ENCODE measurements at places on chromosomes 7 and 10. TPM values are rescaled to one million over a fixed set of nuclear protein-coding genes. Genes with fewer than 3 reads are reported as not detected.

DNA sequence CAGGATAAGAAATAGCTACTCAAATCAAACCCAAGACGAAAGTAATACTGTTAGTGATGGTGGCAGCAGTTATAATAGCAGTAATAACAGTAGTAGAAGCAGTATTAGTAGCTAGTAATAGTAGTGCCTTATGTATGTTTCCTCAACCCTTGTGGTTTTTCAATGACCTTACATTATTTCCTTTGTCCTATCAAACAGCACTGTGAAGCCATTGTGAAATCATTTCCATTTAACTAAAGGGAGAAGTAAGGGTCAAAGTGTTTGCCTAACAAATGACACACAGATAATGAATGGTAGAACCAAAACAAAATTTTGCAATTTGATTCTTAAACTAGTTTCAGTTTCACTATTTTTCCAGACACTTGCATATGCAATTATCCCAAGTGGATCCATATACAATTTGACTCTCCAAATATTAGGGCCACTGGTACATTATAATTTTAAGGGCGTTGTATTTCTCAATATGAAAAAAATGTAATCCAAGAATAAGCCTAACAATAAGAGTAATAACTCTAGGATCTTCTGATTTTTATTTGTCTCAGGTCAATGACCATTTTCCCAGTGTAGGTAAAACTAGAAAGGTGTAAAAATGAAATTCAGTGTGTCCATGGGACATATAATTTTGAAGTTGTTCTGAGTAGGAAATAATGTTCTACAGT is 33.7 kb upstream of the TMEM26 start:
- DNase-seq, result peak; percentile 19

Gene ZNF467
- total RNA-seq, result not detected

GRCh38 chr10:31664803-31665202 is 263.8 kb downstream of the ARHGAP12 start:
- DNase-seq, result no peak

DNA sequence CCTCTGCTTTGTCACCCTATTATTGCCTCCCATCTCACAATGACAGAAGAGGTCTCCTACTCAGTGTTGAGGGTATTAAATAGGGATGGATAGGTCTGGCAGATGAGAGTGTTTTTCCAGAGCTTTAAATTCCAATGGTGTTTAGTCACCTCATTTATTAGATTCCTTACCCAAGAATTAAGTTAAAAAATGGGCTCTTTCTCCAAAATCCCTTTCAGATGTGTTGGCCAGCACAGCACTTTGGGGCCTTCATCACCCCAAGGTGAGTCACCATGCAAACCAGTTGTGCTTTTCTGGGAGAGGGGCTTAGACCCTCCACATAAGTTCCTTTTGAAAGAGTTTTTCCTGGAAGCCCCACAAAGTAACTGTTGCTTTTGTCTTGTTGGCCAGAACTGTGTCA is 78.4 kb downstream of the CYP26A1 start:
- DNase-seq, result peak; percentile 86

Gene FAM25G
- not detected for total RNA-seq

Gene GBX1
- total RNA-seq, result not detected

DNA sequence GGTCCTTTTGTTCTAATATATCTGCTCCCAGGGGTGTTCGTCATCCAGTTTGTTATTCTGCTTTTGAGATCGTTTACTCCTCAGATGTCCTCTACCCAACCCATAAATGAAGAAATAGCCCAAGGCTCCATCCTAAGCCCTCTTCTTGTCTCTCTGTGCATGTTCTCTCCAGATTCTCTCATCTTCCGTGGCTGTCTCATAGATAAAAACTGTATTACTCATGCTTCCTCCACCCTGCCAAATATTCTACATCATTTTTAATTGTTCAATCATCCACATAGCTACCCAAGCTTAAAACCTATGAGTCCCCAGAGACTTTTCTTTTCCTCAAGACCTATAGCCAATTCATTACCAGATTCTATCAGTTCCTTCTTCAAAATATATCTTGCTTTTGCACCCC is 44.9 kb downstream of the CAV1 start:
- peak; percentile 95 for DNase-seq

Gene SAP25
- total RNA-seq, result not detected

All from GM23248 (cell line).